ENCODE measurements at places on chromosomes 1 and 21.

DNA sequence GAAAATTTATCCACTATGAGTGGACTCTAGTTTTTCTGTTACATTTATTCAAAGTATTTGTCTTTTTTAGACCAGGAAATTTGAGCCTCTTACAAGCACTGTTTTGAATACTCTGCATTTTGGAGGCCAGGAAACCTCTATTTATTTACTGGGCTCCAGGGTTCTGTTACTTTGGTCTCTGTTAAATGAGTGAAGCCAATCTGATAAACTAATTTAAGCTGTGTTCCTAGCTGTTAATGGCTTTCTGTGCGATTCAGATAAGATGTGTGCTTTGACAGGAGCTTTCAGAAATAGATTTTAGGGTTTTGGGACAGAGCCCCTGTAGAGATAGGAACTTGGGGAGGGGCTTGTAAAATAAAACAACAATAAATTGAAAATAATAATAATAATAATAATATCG is 23.9 kb downstream of the ACKR1 start:
- DNase-seq = no peak

DNA sequence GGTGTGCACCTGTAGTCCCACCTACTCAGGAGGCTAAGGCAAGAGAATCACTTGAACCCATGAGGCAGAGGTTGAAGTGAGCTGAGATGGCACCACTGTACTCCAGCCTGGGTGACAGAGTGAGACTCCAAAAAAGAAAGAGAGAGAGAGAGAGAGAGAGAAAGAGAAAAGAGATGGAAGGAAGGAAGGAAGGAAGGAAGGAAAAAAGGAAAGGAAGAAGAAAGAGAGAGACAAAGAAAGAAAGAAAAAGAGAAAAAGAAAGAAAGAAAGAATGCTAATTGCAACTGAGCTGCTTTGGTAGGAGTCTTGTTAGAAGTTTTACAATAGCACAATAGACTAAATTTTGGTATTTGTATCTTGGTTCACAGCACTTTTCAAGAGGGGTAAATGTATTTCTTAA is 25.7 kb downstream of the TESK2 start:
- DNase-seq = no peak

DNA sequence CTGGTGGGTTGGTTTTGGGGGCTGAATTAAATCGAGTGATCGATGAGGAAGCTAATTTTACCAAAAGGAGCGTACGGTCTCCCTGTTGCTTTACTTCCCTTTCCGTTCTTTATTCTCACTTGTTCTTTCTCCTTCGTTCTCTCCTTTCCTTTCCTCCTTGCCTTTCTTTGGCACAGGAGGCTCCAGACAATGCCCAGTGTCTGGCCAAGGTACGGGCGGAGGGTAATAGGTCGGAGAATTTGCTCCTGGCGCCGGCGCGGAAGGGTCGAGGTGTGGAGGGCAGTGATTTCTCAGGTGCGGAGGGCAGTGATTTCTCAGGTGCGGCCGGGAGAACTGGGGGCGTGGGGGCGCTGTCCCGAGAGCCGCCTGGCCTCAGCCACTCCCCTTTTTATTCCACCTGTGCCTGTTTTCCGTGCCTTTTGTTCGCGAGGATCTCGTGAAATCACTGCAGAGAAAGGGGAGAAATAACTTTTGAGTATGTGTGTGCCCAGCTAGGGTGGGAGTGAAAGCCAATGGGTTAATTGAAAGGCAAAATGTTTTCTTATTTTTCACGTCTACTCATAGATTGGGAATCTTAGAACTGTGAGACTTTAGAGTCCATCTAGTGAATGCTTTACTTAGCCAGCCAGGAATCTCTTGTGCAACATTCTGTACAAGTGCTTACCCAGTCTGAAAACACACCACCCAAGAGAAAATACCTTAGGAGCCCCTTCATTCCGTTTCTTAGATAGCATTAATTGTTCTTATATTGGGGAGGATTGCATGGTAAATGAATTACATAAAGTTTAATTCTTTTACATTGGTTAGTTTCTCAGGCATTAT is 1.3 kb downstream of the FNBP1L start:
- DNase-seq = no peak

DNA sequence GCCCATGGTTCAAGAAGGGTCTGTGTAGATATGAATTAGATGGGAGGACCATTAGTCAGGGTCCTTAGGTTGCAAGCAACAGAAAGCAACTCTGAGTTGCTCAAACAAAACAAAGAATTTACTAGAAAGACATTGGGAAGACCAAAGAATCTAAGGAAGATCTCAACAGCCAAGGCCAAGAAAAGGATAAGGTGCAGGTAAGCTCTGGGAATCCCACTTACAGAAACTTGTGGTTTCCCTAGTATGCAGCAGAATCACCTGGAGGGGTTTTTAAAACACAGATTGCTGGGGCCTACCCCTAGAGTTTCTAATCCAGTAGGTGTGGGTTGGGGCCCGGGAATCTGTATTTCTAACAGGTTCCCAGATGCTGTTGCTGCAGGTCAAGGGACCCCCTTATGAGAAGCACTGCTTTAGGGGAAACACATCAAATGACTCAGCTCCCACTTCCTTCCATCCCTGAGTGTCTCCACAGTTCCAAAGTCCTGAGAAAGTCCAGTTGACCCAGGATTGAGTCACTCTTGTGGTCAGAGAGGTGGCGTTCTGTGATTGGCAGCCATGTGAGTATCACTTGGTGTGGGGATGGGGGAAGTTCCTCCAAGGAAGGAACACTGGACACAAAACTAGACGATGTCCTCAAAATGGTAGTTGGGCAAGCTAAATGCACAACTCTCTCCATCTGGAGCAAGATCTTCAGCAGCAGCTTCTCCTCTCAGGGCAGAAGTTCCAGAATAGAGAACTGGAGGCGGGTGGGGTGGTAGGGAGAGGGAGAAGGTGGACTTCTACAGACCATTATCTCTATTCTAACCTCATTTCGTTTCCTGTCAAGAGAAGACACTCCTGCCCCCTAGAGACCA is 24.2 kb upstream of the EYA3 start:
- DNase-seq = no peak

DNA sequence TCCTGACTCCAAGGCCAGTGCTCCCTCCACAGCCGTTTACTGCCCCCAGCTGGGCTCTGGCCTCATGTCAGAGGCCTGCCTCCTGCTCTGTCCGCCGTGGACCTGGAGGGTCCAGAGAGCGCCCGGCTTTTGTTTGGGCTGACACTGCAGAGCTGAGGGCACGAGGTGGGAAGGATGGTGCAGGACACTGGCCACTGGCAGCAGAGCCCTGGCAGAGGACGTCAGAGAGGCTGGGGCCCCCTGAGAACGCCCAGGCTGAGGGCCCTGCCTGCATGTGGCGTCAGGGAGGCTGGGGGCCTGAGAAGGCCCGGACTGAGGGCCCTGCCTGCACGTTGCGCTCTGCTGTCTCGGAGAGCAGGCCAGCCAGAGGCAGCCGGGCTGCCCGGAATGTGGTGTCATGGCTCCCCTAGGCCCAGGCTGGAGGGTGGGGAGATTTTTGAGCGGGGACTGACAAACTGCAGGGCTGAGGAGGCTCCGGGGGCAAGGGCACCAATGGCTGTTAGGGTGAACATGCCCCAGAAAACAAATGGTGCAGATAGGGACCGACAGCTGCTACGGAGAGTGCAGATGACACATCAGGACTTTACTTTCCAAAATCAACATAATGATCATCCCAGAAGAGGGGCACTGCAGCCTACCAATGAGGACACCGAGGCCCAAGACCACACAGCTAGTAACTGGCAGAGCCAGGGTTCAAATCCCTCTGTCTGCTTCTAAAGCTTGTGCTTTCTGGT is 31.7 kb downstream of the SLC66A1 start:
- DNase-seq = no peak

DNA sequence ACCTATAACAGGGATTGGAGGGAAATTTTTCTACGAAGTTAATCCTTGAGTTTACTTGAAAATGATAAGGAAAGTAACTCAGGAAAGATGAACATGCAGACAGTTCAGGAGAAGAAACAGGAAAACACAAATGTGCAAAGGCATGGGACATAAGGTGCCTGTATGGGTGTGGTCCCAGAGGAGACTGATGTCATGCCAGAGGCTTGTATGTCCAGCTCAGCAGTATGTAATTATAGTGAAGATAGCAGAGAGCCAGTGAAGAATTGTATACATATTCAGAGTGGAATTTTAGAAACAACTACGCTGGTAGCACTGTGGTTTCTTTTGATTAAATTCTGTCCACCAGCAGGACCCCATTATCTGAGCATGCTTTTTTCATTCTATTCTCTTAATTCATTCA is 179.5 kb downstream of the LRRC7 start:
- DNase-seq = no peak

- DNase-seq = no peak
Measured at GRCh38 chr1:194076646-194077045, 890.2 kb upstream of the B3GALT2 start.

GRCh38 chr1:156886583-156887281 is 6.8 kb upstream of the PEAR1 start:
- DNase-seq = no peak

DNA sequence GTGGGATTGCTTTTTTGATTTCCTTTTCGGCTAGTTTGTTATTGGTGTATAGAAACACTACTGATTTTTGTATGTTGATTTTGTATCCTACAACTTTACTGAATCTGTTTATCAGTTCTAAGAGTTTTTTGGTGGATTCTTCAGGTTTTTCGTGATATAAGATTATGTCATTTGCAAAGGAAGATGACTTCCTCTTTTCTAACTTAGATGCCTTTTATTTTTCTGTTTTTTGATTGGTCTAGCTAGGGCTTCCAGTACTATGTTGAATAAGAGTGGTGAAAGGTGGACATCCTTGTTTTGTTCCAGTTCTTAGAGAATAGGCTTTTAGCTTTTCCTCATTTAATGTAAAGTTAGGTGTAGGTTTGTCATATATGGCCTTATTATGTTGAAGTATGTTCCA is 13.1 kb upstream of the NHLH2 start:
- DNase-seq = no peak

GRCh38 chr1:16352842-16353535 is 709 bp upstream of the FBXO42 start:
- no peak for DNase-seq

DNA sequence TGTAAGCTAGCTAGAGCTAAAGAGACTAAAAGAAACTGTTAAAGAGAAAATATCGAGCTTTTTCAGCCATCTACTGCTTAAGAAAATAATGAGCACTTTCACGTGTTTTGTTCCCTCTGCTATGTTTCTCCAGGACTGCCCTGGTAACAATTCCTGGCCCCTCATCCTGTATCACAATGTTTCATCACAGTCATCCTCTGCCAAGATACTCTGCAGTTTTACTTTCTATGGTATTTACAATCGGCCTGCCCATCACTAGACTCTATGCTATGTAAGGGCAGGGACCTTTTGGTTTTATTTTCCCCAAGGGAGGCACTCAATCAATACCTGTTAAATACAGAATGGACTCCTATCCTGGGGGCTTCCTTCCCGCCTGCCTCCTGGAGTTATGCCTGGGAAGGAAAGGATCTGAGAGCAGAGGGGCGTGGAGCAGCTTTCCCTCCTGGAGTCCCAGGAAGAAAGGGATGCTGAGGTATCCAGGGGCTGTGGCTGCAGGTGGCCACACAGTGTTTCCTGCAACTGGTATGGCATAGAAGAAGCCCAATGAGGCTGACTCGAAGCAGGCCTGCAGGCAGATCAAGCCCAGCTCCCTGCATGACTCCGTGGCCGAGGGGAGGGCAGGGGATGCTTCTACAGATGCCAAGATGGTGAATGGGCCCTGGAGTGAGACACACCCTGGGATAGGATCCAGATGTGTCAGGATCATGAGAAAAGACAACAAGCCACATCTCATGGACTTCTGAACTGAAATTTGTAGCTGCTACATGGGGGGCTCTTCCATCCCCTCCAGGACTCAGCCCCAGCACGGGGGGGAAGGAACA is 52.9 kb downstream of the MATN1 start:
- DNase-seq = no peak

GRCh38 chr1:1407636-1408318 is 684 bp upstream of the MRPL20 start:
- DNase-seq = no peak

DNA sequence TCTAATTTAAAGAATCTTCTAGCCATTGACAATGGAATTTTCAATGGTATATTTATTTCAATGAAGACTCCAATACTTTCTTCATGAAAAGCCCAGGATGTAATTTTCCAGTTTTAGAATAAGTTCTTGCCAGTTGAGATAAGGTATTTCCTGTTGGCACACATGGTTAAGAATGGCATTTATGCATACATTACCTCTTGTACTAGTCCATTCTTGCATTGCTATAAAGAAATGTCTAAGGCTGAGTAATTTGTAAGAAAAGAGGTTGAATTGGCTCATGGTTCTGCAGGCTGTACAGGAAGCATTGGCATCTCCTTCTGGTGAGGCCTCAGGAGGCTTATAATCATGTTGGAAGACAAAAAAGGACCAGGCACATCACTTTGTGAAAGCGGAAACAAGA is 1179.6 kb downstream of the AMY1C start:
- no peak for DNase-seq

GRCh38 chr1:171717062-171717718 is 24.7 kb downstream of the VAMP4 start:
- DNase-seq = no peak

- DNase-seq = no peak
Measured at GRCh38 chr1:162951553-162952315, 90.8 kb upstream of the CCDC190 start.

GRCh38 chr1:169295425-169295824 is 72.2 kb downstream of the NME7 start:
- DNase-seq = no peak

- no peak for DNase-seq
Measured at GRCh38 chr21:31211836-31212235, 132.2 kb downstream of the TIAM1 start.

- DNase-seq = no peak
Measured at GRCh38 chr1:232894436-232894835, 56.0 kb upstream of the NTPCR start.

- no peak for DNase-seq
Measured at GRCh38 chr1:20342294-20343148, 51.8 kb downstream of the VWA5B1 start.

DNA sequence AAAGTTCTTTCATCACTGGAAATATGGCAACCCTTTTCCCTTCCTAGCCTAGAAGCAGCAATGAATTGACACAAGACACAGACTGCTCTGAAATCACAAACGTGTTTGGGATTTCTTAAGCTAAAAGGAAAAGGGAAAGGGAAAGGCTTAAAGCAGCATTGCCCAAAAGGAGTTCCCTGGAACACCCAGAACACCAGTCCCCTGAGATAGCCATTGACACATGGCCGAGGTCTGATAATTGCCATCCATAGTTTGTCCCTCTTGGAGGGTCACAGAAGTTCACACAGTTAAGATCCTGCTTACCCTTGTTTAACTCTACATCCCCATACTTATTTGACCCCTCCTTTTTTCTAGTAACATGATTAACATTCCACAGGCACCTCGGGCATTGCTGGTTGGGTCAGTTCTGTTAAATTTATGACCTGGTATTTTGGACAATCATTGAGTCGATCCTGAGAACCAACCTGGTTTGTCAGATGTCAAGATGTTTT is 72.9 kb downstream of the ZNF281 start:
- DNase-seq = no peak

DNA sequence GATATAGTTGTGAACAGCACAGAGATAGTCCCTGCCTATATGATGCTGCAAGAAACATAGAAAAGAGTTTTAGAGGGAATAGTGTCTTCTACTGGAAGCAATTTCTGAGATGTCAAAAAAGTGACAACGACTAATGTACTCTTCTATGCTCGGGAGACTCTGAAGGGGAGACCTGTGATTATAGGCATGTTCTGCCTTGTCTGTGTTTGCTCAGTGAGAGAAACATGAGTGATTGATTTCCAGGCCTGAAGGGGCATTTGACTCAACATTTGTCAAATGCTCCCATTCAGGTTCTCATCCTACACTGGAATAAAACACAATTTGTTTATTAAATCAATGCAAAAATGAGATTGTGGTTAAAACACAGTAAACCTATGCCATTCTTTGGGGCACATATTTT is 131.8 kb downstream of the CTH start:
- DNase-seq = no peak

- no peak for DNase-seq
Measured at GRCh38 chr1:206506405-206507283, 687 bp upstream of the RASSF5 start.

Data from effector CD4-positive, alpha-beta T cell (primary cell).